ENCODE measurements at places on chromosomes 5 and 9.

- no peaks in the 10 kb centered on the region for H3K4me1 ChIP-seq
- no peak overlapping the region for H3K27ac ChIP-seq
- H3K27me3 ChIP-seq = no peaks in the 10 kb centered on the region
- H3K36me3 ChIP-seq = no peaks in the 10 kb centered on the region
Measured at GRCh38 chr9:15909297-15909696, 356.5 kb downstream of the CCDC171 start.

- H3K27ac ChIP-seq = no peak overlapping the region
- no peak for DNase-seq
- no peaks in the 10 kb centered on the region for H3K36me3 ChIP-seq
- H3K27me3 ChIP-seq = no peaks in the 10 kb centered on the region
- H3K4me3 ChIP-seq = no peak overlapping the region
Measured at GRCh38 chr5:91016954-91017700, 366.0 kb downstream of the ARRDC3 start.

DNA sequence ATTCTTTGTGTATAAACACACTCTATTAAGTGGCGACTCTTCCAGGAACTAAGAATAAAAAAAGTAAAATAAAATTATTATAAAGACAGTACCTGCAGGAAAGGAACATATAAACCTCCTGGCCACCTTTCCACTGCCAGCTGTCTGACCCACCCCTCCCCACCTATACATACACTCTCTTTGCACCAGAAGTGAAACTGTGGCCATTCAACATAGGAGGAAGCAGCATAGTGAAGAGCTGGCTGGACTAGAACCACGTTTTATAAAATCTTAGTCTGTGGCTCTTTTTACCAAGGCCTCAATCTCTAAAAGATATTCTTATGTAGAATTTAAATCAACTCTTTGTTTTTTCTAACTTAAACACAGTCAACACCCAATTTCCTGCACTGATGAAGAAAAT is 289.6 kb downstream of the GABRB2 start:
- no peak overlapping the region for H3K27ac ChIP-seq
- H3K36me3 ChIP-seq = no peaks in the 10 kb centered on the region
- no peak overlapping the region for H3K4me3 ChIP-seq
- no peaks in the 10 kb centered on the region for H3K27me3 ChIP-seq
- H3K4me1 ChIP-seq = no peaks in the 10 kb centered on the region

GRCh38 chr5:62574599-62574998 is 4.0 kb upstream of the LRRC70 start:
- H3K36me3 ChIP-seq = no peaks in the 10 kb centered on the region
- H3K4me1 ChIP-seq = no peaks in the 10 kb centered on the region
- no peak overlapping the region for H3K4me3 ChIP-seq
- H3K27ac ChIP-seq = no peak overlapping the region

- no peaks in the 10 kb centered on the region for H3K27me3 ChIP-seq
- no peak overlapping the region for H3K27ac ChIP-seq
- no peak for DNase-seq
- peaks cover 2% of the 10 kb centered on the region for H3K4me1 ChIP-seq
Measured at GRCh38 chr9:126449725-126450667, 123.4 kb downstream of the MVB12B start.

GRCh38 chr5:164335837-164336236 is 830.4 kb downstream of the MAT2B start:
- DNase-seq = no peak
- no peaks in the 10 kb centered on the region for H3K36me3 ChIP-seq
- H3K4me3 ChIP-seq = no peak overlapping the region
- no peak overlapping the region for H3K27ac ChIP-seq
- no peaks in the 10 kb centered on the region for H3K27me3 ChIP-seq

DNA sequence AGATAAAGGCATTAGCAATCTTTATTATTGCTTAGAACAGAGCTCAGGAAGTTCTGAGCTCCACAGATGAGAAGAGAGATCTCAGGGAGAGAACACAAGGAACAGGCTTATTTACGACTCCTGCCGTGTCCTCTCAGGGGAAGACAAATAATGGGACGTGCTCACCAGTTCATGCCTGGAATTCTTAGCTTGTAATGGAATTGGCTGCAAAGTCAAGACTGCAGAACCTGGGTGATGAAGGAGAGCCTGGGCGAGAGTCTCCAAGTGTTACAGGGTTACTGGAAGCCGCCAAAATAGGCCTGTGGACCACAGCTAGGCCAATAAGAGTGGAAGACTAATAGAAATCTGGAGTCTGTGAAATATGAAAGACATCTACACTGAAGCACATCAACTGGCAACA is 174.5 kb upstream of the ADAMTSL1 start:
- no peak for DNase-seq
- no peaks in the 10 kb centered on the region for H3K36me3 ChIP-seq
- H3K4me3 ChIP-seq = no peak overlapping the region
- H3K27me3 ChIP-seq = no peaks in the 10 kb centered on the region
- no peak overlapping the region for H3K27ac ChIP-seq

DNA sequence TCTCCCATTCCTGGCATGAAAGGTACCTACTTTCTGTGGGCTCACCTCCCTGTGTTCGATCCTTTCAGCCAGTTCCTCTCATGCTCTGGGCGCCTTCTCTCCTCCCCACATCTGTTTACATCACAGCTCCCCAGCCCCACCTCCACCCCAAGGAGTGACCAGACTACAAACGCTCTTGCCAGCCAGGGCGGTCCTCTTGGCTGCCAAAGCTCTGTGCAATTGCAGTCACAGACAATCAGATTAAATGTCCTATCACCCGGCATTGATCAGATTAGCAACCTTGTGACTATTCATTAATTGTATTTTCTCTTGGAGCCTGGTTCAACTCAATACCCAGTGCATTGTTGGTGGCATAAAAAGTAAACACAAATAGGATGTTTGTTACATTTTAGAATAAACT is 211.2 kb upstream of the TBCA start:
- H3K27me3 ChIP-seq = no peaks in the 10 kb centered on the region
- no peak overlapping the region for H3K4me3 ChIP-seq
- peaks cover 4% of the 10 kb centered on the region for H3K4me1 ChIP-seq
- no peak overlapping the region for H3K27ac ChIP-seq
- no peaks in the 10 kb centered on the region for H3K36me3 ChIP-seq

DNA sequence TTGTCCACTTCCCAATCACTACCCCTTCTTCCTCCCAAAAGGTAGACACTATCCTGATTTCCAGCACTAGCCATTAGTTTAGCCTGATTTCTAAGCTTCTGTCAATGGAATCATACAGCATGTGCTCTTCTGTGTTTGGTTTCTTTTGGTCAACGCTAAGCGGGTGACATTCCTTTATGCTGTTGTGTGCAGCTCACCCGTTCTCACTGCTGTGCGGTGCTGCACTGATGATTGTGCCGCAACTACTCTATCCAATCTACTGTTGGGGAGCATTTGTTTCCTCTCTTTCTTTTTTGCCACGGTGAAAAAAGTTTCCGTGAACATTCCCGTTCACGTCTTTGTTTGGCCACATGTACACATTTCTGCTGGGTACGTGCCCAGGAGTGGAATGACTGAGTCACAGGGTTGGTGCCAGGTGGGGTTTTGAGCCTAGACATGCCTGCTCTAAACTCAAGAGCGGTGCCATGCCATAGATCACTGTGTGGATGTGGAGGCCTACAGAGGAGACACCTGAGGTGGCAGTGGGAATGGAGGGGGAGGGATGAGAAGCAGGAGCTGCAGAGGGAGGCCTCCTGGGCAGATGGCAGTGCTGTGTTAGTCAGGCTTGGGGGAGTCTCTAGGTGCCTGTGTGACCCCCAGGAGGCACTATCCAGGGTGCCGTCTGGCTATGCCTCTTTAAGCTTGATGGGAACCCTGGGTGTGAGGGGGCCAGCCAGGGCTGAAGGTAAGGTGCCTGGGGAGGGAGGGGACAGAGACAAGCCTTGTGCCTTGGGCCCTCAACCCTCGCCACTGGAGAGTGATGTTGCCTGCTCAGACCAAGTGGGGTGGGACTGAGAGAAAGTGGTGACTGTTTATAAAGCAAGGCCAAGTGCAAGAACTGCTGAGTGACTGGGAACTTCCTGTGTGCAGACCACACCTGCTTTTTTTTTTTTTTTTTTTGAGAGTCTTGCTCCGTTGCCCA is 11.4 kb upstream of the ANKRD33B start:
- H3K27me3 ChIP-seq = no peaks in the 10 kb centered on the region
- no peak overlapping the region for H3K4me3 ChIP-seq
- peaks cover 1% of the 10 kb centered on the region for H3K4me1 ChIP-seq

DNA sequence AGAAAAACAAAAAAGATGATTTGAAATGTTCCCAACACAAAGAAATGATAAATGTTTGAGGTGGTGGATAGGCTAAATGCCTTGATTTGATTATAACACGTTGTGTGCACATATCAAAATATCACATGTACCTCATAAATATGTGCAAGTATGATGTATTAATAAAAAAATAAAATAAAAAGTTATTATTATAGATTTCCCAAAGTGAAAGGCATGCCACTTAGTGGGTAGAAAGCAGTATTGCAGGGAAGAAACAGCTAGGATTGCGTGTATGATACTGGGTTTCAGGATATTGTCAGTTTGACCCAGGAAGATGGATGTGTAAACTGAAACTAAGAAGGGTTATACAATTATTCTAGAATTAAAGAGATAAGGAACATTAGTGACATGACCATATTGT is 3.6 kb upstream of the TMEM38B start:
- H3K27me3 ChIP-seq = no peaks in the 10 kb centered on the region
- DNase-seq = no peak
- no peaks in the 10 kb centered on the region for H3K36me3 ChIP-seq

DNA sequence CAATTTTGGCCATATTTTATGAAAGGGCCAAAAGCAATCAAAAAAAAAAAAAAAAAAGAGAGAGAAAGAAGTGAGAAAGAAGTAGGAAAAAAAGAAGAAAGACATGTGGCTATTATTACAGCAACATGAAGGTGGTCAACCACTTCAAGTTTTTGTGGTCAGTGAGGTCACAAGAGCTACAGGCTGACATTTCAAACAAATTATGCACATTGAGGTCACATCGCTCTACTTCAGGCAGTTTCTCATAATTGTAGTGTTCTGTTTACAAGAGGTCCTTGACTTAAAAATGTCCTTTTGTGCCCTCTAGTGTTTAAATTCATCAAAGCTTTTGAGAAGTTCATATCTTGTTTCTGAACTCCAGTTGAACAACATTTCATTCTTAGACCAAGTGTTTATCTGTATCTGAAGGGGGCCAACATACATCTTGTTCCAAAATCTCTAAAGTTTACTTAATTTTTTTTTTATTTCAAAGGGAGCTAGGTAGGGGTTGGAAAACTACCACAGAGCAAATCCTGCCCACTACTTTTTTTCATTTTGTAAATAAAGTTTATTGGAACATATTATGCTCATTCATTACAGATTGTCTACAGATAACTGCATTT is 513.1 kb downstream of the PDE4D start:
- H3K4me3 ChIP-seq = no peak overlapping the region
- H3K4me1 ChIP-seq = no peaks in the 10 kb centered on the region
- no peak for DNase-seq
- H3K27ac ChIP-seq = no peak overlapping the region
- no peaks in the 10 kb centered on the region for H3K27me3 ChIP-seq

DNA sequence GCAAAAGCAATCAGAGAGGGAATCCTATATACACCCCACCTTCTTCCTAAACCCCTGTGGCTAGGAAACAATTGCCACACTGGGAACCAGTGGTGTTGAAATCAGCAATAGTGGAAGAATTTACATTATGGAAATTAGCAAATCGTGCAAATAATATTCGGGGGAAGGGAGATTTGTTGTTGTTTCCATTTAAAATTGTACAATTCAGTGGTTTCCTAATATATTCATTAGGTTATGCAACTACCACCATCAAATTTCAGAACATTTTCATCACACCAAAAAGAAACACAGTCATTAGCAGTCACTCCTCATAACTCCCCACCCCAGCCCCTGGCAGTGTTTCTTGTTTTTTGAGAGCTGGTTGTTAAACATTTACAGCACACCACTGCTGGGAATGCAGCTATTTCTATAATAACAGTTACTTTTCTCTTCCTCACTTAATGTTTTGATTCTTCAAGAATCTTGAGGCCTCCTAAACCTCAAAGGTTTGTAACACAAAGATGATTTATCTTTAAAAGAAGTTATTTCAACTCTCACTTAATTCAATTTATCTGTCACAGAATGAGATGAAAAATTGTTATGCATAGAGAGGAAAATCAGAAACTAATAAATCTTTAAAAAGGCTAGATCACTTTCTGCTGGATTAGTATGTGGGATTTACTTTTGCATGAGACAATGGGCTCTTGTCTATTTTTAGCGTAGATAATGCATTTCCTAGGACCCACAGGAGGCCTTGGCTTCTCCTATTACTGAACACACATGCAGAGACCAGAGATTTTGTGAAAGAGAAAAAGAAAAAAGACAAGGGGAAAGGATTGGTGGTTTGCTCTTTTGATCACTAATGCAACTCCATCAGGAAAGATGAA is 91.8 kb upstream of the DAPK1 start:
- H3K27ac ChIP-seq = no peak overlapping the region
- H3K27me3 ChIP-seq = no peaks in the 10 kb centered on the region
- no peak overlapping the region for H3K4me3 ChIP-seq
- peaks cover 6% of the 10 kb centered on the region for H3K4me1 ChIP-seq

GRCh38 chr9:105449081-105449480 is 1.2 kb downstream of the FSD1L start:
- DNase-seq = no peak
- H3K4me3 ChIP-seq = peak overlapping the region; percentile 68
- H3K36me3 ChIP-seq = no peaks in the 10 kb centered on the region
- H3K4me1 ChIP-seq = no peaks in the 10 kb centered on the region
- H3K27ac ChIP-seq = no peak overlapping the region

- no peaks in the 10 kb centered on the region for H3K4me1 ChIP-seq
- no peaks in the 10 kb centered on the region for H3K27me3 ChIP-seq
- H3K4me3 ChIP-seq = no peak overlapping the region
- no peaks in the 10 kb centered on the region for H3K36me3 ChIP-seq
- no peak for DNase-seq
Measured at GRCh38 chr9:91145496-91145895, 216.2 kb downstream of the AUH start.

DNA sequence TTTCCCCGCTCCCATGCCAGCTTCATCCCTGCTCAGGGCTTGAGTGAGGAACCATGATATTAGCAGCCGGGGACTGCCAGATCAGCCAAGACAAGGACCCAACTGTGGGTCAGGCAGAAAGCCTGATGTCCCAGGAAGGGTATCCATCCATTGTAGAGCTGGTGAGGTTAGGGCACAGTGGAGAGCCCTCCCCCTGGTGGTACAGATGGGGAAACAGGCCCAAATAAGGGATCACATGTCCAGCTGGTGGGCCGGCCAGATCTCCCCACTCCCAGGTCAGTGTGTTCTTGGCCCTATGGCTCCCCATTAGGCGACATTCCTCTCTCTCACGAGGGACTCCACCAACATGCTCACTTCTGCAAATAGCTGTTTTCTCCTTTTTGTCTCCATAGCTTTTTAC is 9.0 kb downstream of the CDX1 start:
- H3K27ac ChIP-seq = no peak overlapping the region
- H3K27me3 ChIP-seq = no peaks in the 10 kb centered on the region
- no peak overlapping the region for H3K4me3 ChIP-seq
- H3K4me1 ChIP-seq = peaks cover 11% of the 10 kb centered on the region
- DNase-seq = no peak

- no peak overlapping the region for H3K4me3 ChIP-seq
- H3K27ac ChIP-seq = no peak overlapping the region
- no peaks in the 10 kb centered on the region for H3K27me3 ChIP-seq
- no peaks in the 10 kb centered on the region for H3K36me3 ChIP-seq
Measured at GRCh38 chr9:132235894-132236661, 74.2 kb downstream of the NTNG2 start.

GRCh38 chr5:159412284-159413046 is 82.2 kb upstream of the IL12B start:
- H3K36me3 ChIP-seq = no peaks in the 10 kb centered on the region
- H3K4me1 ChIP-seq = no peaks in the 10 kb centered on the region
- no peak overlapping the region for H3K27ac ChIP-seq
- no peak for DNase-seq

GRCh38 chr9:129177791-129178567 is at the start of gene IER5L:
Gene IER5L (minus strand): TSS chr9:129178261. CDS start chr9:129178052, 209 bp downstream.
- DNase-seq = peak; percentile 97
- H3K4me3 ChIP-seq = peak within 1 kb of the TSS; percentile 52
- H3K36me3 ChIP-seq = no peaks in the 10 kb centered on the region
- no peaks in the 10 kb centered on the region for H3K27me3 ChIP-seq

Data from ovary (tissue), 10 donors.